Aortic smooth muscle cell (primary cell): ENCODE measurements at places on chromosomes 2 and 18. TPM values are rescaled to one million over a fixed set of nuclear protein-coding genes. Genes with fewer than 3 reads are reported as not detected.

Gene C18orf54
- 3.6 and 3.9 TPM in 2 replicates for total RNA-seq

Gene CAPN13
- total RNA-seq = not detected in 2 replicates

Gene SLC8A1
- 11.6 and 31.2 TPM in 2 replicates for total RNA-seq

Gene STPG4
- total RNA-seq = 0.44 and 0.53 TPM in 2 replicates

Gene TNFAIP6
- total RNA-seq = 20.5 and 25.2 TPM in 2 replicates

Gene UGT1A3
- not detected in 2 replicates for total RNA-seq

Gene RPL31
- total RNA-seq = 1,260 and 1,473 TPM in 2 replicates
